Liver (tissue), 10 donors: ENCODE measurements at places on chromosomes 2 and 18.

GRCh38 chr18:24306201-24306600, 91.4 kb downstream of the OSBPL1A start:
- DNase-seq = no peak

GRCh38 chr2:73063909-73064875, 7.3 kb downstream of the SFXN5 start:
- no peak for DNase-seq

GRCh38 chr2:162261032-162261945, 18.0 kb upstream of the FAP start:
- no peak for DNase-seq

DNA sequence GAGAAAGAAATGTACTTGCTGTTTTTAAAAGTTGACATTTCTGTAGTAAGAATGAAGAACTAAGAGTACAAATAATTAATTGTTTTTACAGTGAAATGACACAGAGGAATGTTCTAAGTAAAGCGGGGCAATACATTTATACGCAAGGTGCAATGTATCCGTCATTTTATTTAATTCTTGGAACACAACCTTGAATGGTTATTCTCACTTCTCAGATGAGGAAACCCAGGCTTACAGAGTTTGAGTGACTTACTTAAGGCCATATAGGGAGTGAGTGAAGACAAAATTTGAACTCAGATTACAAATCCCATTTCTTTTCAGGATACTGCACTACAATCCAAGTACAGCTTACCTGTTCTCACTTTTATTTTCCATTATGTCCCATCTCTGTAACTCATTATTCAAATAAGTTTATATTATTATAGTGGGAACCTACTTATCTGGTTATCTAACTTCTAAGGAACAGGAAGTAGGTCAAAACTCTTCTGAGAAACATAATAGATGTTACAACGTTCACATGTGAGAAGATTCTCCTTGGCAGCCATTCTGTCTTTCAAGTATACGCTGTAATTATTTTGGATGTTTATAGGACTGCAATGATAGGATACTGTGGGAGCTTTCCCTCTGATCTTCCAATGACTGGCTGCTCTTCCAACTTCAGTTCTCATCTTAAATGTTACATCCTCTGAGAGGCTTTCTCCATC, 12.3 kb upstream of the STK17B start:
- DNase-seq = no peak

DNA sequence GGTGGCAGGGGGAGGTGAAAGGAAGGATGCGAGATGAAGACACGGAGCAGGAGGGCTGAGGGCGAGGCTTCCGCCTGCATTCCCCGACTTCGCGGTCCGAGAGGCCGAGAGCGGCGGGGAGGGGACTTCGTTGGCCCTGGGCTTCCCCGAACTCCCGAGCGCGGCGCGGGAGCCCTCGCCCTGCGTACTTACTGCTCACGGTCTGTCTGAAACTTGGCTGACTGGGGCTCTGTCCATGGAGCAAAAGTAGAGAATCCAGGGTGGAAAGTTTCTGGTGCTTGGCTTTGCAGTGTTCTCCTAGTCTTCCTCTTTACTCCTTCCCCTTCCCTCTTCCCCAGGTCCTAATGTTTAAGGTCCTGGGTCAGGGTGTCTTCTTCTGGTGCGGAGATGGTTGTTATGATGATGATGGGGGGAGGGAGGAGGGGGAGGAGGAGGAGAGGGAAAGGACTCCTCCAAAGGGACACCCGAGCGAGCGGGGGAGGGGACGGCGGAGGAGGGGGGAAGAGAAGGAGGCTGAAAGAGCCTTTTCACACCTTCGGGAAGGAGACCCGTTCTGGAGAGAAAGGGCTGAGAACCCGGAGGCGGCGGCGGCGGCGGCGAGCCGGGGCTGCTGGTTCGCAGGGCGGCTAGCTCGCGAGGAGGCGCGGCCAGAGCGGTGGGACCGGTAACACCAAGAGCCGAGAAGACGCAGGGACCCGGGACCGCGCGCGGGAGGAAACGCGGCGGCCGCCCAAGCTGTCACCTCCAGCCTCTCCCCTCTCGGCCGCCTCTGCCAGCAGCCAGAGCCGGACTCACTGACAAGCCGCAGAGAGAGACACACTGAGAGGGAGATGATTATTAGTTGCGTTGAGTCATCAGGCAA, at the start of gene SATB2:
SATB2 (minus strand) TSS at position 793 of the 862 bp plus-strand sequence. CDS start 1,902 bp downstream, outside the sequence.
- DNase-seq = peak; percentile 35

- no peak for DNase-seq
These were observed 38.9 kb downstream of the ID2 start for GRCh38 chr2:8720741-8721140.

- DNase-seq = no peak
These were observed 592 bp downstream of the ZNF397 start for GRCh38 chr18:35241448-35241804.

GRCh38 chr2:55431982-55432627, 12.4 kb upstream of the CCDC88A start:
- no peak for DNase-seq

- no peak for DNase-seq
These were observed 256.5 kb upstream of the SALL3 start for GRCh38 chr18:78722929-78723710.

GRCh38 chr2:45833968-45834344, 182.5 kb downstream of the PRKCE start:
- no peak for DNase-seq

- no peak for DNase-seq
These were observed 3.0 kb downstream of the ACTR1B start for GRCh38 chr2:97660775-97661389.

GRCh38 chr2:69169655-69170389, 156.8 kb downstream of the ANTXR1 start:
- no peak for DNase-seq

DNA sequence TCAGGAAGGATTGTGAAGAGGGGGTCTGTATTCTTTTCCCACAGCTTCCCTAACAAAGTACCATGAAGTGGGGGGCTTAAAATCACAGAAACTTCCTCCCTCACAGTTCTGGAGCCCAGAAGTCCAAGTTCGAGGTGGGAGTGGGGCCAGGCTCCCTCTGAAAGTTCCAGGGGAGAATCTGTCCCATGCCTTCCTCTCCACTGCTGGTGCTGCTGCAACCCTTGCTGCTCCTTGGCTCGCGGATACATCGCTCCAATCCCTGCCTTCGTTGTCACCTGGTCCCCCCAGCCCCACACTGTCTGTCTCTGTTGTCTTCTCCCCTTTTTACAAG, 134.1 kb downstream of the DDX1 start:
- no peak for DNase-seq

GRCh38 chr2:128233790-128234395, 84.8 kb downstream of the HS6ST1 start:
- DNase-seq = no peak

GRCh38 chr2:145617906-145618305, 1098.0 kb upstream of the ZEB2 start:
- no peak for DNase-seq

DNA sequence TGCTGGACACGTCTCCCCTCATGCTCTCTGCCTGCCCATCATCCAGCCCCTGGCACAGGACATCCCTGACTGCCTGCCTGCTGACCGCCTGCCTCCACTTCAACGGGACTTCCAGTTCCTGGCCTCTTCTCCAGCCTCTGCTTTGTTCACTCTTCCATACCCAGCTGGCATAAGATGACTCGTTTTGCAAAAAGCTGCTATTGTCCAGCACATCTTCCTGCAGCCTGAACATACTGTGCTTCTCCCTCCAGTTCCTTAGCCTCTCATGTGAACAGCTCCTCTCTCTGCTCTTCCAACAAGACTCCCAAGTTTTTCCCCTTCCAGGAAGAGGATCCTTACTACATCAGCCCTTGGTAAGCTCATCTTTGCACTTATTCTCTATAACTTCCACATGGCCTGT, 62.4 kb upstream of the SKOR2 start:
- DNase-seq = no peak

DNA sequence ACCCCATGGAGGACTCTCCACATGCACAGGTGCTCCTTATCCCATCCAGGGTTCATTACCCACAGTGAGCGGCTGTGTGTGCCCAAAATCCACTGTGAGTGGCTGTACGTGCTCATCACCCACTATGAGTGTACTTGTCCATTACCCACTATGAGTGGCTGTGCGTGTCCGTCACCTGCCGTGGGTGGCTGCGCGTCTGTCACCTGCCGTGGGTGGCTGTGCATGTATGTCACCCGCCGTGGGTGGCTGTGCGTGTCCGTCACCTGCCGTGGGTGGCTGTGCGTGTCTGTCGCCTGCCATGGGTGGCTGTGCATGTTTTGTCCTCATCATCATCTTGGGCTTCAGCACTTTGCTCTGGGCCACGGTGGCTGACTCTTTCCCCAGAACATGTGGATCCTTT, 78.6 kb upstream of the FN1 start:
- no peak for DNase-seq

DNA sequence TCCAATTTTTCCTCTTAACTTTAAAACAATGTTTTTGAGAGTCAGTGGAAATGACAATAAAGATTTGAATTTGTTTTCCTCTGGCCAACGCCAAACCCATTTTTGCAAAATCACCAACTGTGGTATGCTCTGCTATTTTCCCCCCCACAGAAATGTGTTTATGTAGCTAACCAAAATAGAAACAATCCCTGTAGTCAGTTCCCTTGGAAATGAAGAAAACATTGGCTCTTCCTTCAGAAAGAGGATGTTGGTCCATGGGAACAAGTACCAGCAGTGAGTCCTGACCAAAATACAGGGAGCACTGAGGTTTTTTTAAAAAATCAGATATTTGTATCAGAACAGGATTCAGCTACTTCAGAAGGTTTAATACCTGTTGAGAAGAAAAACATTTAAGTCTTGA, 65.3 kb downstream of the SLC40A1 start:
- no peak for DNase-seq

- DNase-seq = no peak
These were observed 497.2 kb upstream of the SYT4 start for GRCh38 chr18:43774497-43774896.

DNA sequence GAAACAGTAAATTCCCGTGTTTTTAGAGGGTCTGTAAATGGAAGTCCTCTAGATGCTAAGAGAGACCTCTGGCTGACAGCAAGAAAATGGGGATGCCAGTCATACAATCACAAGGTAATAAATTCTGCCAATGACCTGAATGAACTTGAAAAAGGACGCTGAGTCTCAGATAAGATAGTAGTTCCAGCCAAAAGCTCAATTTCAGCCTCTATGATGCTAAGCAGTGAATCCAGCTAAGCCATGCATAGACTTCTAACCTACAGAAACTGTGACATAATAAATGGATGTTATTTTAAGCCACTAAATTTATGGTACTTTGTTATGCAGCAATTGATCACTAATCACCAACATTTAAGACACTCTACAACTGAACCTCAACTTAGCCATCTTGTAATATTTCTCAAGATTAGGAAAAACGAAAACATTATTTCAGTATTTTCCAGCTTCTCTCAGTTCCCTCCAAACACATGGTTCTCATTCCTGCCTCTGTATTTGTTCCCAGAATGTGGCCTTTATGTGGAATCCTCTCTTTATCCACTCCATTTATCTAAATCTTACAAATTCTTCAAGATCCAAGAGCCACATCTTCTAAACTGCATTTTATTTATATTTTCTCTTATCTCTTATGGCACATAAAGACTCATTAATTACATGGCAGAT, 331.1 kb downstream of the GULP1 start:
- no peak for DNase-seq

DNA sequence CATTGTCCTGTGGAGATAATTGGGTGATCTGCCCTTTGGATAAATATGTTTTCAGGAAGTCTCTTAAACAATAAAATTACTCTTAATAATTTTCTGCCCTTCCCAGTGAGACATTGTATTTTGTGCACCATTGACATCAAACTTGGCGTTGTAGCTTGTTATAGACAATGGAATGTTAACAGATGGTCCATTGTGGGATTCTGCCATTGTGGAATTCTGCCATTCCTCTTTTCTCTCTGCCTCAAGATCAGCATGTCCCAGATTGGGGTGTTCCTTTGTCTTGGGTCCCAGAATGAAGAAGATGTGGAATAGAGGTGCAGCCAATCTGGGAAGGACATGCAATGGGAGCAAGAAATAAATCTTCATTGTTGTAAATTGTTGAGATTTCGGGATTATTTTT, 15.1 kb upstream of the LDAH start:
- DNase-seq = no peak

DNA sequence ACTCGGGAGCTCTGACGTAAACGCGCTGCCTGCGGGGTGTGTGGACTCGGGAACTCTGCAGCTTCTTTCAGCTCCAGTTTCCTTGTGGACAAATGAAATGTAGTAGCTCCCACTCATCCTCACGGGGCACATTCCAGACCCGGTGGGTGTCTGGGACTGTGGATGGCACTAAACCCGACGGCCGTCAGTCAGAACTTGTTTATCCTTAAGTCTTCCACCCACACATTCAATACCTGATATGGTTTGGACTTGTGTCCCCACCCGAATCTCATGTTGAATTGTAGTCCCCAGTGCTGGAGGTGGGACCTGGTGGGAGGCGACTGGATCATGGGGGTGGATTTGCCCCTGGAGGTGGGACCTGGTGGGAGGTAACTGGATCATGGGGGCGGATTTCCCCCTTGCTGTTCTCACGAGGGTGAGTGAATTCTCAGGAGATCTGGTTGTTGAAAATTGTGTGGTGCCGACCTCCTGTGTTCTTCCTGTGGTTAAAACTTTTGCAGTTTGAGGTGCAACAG, 81.2 kb upstream of the SNTG2 start:
- no peak for DNase-seq

- no peak for DNase-seq
These were observed 425.4 kb upstream of the MMADHC start for GRCh38 chr2:150012986-150013385.

DNA sequence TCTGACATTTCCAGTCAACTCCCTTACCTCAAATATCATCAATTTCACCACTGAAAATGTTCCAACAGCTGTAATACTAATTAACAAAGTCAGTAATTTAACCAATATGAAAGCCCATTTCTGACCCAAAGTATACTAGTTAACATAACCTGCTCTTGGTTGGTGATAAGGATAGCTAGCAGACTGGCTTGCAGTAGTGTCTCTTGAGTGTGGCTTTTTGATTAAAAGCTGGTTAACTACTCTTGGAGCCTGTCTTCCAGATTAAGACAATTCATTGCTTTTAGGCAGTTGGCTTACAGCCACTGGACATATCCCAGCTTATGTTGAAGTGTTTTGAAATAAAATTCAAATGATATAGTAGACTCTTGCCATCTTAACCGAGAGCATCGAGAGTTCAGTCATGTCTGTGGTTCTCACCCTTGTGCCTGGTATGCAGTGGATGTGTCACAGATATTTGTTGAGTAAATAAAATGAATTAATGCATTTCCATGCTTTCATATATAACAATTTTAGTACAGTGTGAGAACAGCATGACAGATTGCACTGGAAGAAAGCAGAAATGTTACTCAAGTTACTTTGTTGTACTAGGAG, 158.1 kb downstream of the TANC1 start:
- DNase-seq = no peak

DNA sequence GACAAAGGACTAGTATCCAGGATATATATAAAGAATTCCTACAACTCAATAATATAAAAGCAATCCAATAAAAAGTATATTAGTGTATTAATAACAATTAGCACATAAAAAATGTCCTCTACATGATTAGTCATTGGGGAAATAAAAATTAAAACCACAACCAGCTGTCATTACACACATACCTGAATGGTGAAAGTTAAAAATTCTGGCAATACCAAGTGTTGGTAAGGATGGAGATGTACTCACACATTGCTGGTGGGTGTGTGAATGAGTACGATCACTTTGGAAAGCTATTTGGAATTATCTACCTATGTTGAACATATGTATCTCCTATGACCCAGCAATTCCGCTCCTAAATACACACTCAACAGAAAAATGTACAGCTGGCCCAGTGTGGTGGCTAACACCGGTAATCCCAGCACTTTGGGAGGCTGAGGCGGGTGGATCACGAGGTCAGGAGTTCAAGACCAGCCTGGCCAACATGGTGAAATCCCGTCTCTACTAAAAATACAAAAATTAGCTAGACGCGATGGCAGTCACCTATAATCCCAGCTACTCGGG, 14.3 kb upstream of the NOL10 start:
- no peak for DNase-seq

- no peak for DNase-seq
These were observed 41.4 kb downstream of the AOX1 start for GRCh38 chr2:200627110-200627770.
